SK-N-DZ (cell line): ENCODE measurements at places on chromosomes 16 and 17.
A peak's percentile ranks its signal among the peaks of the same experiment; 100 is the strongest.

GRCh38 chr17:35214192-35214591, 20.0 kb upstream of the SLC35G3 start:
- no peak for DNase-seq

DNA sequence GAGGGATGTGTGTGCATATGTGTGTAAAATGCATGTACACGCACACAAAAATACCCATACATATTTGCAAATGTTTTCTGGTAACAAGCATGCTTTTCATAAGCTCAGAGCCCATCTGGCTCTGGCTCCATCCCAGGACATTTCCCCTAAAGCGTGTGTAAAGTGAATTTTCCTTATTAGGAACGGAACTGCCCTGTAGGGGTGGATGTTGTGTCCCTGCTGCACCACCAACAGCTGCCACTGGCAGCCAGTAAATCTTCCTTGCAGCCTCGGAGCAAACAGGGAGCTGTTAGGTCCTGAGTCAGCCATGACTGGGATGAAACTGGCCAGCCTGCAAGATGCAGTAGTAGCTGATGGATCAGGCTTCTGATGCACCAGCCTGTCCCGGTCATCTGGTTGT, 393.5 kb downstream of the UTP18 start:
- no peak for DNase-seq

DNA sequence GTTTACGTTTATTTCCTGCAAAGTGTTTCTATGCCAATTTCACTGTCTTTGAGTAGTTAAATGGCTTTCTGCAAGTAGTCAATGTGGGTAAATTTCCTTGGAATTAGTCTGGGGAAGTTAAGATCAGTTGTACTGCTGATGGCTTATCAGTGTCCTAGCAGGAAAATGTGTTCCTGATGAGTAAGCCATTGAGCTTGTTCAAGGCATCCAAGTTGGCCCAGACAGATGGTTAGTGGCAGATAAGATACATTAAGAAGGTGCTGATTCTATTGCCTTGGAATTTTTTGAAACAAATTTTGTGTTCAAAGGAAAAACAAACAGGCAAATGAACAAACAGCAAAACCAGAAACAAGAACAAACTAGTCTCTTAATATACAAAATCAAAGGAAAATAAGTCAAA, 258.4 kb downstream of the MAP2K6 start:
- DNase-seq = no peak

- no peak for DNase-seq
Measured at GRCh38 chr16:57392694-57393093, 11.9 kb upstream of the CCL17 start.

DNA sequence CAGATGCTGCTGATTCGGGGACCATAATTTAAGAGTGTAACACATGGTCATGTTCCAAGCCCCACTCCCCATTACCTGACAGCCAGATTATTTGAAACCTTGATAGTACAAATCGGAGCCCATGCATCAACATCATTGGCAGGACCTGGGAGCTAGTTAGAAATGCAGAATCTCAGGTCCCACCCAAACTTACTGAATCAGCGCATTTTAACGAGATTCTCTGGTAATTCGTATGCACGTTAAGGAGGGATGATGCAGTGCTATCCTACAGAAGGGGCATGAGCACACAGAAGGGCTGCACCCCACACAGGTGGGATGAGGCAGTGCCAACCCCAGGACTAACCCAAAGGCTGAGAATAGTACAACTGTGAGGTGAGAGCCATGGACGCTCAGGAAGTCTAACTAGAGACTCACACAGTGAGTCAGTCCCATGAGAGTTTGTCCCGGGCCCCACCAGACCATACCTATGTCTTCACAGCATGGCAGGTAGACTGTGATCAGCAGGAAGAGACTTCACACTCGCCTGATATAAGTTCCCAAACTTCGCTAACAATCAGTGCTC, 64.9 kb downstream of the ZNF18 start:
- no peak for DNase-seq

DNA sequence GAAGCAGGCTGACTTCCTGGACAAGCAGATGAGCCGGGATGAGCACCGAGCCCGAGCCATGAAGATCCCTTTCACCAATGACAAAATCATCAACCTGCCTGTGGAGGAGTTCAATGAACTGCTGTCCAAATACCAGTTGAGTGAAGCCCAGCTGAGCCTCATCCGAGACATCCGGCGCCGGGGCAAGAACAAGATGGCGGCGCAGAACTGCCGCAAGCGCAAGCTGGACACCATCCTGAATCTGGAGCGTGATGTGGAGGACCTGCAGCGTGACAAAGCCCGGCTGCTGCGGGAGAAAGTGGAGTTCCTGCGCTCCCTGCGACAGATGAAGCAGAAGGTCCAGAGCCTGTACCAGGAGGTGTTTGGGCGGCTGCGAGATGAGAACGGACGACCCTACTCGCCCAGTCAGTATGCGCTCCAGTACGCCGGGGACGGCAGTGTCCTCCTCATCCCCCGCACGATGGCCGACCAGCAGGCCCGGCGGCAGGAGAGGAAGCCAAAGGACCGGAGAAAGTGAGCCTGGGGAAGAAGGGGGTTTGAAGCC, 11.0 kb downstream of the NFE2L1 start:
- no peak for DNase-seq

- no peak for DNase-seq
Measured at GRCh38 chr16:82195917-82196494, 26.0 kb upstream of the MPHOSPH6 start.

- DNase-seq = no peak
Measured at GRCh38 chr16:57471852-57472664, 9.6 kb downstream of the POLR2C start.

DNA sequence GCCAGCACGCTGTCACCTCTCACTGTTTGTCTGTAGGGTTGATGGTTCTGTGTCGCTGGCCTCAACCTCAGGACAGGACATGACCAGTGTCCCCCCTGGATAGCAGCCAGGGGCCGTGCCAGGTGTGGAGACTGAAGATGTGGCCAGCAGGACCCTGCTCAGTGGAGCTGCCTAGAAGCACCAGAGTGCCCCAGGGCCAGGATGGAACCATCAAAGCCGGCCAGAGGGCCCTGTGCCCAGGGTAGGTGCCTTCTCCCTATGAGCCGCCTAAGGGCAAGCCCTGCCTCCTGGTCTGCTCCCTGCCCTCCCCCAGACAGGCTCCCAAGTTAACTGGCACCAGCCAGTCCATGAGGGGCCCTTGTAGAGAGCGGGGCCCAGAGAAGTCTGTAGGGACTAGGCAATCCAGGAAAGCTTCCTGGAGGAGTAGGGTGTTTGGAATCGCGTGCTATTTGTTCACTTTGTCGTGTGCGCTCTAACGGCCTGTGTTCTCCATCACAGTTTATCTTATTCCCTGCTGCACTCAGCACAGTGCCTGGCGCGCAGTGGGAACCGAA, 546 bp upstream of the NDUFB10 start:
- no peak for DNase-seq

GRCh38 chr17:76103274-76104139, at the start of gene EXOC7:
Gene EXOC7 (minus strand): TSS chr17:76103787. CDS start chr17:76103692, 95 bp downstream.
- peak; percentile 95 for DNase-seq

GRCh38 chr16:27824786-27825185, 238.7 kb downstream of the GSG1L start:
- no peak for DNase-seq

GRCh38 chr16:85117418-85117817, 5.1 kb upstream of the CIBAR2 start:
- DNase-seq = no peak

- DNase-seq = no peak
Measured at GRCh38 chr16:5496013-5496412, 398.4 kb upstream of the EEF2KMT start.

DNA sequence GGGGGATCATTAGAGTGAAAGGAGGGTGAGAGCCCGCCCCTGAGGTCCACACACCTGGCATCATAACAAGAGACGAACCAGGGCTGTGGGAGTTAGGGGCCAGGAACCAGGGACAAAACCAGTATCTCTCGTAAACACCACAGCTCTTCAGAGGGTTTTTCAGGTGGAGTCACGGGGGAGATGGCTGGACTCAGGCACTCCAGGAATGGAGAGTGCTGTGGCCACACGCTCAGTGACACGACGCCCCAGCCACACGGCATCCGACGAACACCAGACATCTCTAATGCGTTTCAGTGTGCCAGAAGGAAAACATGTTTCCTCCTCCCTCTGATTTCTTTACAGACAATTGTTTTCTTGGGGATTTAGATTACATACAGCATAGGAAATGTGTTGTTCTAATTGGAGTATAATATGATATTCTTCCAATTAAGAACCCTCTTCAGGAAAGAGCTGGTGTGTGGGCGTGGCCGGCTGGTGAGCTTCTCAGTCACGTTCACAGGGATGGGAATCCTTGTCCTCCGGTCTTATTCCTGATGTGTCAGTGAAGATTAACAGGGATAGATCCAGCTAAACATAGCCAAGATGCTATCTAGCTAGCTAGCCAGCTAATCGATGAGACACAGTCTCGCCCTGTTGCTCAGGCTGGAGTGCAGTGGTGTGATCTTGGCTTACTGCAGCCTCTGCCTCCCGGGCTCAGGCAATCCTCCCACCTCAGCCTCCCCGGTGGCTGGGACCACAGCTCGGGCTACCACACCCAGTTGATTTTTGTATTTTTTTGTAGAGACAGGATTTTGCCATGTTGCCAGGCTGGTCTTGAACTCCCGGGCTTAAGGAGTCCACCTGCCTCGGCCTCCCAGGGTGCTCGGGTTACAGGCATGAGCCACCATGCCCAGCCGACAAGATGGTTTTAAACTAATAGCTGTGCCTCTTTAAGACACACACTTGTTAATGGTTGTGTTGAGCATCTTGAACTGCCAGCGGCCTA, 98.6 kb downstream of the BANP start:
- DNase-seq = peak; percentile 89

DNA sequence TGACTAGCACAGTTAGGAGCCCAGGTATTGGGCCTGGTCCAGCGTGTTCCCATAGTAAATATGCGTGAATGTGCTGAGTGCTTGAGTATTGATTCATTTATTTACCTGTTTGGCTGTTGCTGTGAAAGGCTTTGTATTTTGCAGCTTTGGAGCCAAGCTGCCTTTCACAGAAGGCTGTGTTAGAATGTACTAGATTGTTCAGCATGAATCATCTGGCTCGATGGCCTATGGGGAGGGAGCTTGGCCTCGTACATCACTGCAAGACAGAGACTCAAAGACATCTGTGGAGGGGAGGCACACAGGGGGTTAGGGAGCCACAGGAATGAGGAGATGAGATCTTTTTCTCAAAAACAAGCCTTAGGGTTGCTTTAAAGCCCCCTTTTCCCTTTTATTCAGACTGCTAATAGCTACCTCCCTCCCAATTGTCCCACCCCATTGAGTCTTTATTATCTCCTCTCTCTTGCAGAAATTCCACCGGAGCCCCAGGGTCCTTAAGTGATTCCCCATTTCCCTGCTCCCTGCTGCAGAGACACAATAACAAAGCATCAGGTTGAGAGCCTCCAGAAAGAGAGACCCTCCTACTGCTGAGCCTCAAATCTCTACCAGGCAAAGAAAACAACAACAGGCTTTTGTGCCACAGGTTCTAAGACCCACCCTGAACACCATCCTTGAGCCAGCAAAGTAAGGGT, 307.2 kb downstream of the ABCC12 start:
- no peak for DNase-seq

GRCh38 chr17:60577147-60577915, 22.7 kb upstream of the PPM1D start:
- DNase-seq = peak; percentile 38

DNA sequence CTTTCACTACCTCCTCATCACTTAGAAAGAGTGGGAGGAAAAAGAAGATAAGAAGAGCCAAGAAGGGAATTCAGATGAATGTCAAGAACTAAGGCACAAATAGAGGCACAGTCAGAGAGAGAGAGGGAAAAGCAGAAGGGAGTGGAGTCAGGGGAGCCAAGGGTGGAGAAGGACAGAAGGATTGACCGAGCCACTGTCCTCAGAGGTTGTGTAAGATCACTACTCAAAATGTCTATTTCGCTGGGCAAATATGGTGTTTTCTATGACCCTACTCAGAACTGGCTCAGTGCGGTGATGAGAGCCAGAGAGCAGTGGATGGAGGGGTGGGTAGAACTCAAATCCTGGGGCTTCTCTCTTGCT, 139.2 kb upstream of the HS3ST2 start:
- DNase-seq = no peak
